T1000 (cell line): ENCODE measurements at places on chromosomes 13 and 19.

- no peak for DNase-seq
Observed at GRCh38 chr13:58324161-58324560, 692.6 kb downstream of the PCDH17 start.

- DNase-seq = no peak
Observed at GRCh38 chr19:19110410-19111135, 27.7 kb downstream of the TMEM161A start.

- no peak for DNase-seq
Observed at GRCh38 chr13:113650731-113651148, 7.3 kb downstream of the ATP4B start.

DNA sequence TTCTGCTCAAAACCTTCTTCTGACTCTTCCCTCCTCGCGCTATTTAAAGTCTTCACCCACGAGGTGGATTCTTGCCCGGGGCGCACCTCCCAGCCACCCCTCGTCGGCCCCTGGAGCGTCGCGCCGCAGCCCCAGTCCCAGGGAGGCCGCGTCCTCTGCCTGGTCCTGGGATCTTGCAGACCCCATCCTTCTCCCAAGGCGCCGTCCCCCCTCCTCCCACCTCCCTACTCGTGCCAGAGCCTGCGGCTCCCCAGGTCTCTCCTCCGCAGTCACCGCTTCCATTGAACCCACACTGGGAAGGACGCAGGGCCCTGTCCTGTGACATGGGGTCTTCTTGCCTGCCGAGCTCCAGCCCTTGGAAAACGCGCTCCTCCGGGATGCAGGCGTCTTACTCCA lies 486 bp downstream of the ZNF808 start:
- DNase-seq = no peak

- DNase-seq = no peak
Observed at GRCh38 chr19:13085666-13086065, 17.0 kb downstream of the LYL1 start.

DNA sequence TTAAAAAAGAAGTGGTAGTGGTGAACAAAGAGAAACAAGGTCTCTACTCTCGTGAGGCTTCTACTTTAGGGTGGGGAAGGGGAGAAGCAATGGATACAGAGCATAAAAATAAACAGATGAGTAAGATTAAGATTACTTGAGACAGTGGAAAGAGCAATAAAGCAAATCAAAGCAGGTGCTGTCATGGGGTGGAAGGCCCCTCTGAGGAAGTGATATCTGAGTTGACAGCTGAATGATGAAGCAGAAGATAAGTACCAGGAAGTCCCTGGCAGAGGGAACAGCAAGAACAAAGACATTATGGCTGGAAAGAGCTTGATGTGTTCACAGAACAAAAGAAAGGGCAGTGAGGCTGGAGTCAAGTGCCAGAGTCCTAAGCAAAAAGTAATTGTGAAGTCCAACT lies 221.8 kb downstream of the ENOX1 start:
- no peak for DNase-seq

GRCh38 chr13:94947392-94947791 lies 235.0 kb upstream of the SOX21 start:
- no peak for DNase-seq

DNA sequence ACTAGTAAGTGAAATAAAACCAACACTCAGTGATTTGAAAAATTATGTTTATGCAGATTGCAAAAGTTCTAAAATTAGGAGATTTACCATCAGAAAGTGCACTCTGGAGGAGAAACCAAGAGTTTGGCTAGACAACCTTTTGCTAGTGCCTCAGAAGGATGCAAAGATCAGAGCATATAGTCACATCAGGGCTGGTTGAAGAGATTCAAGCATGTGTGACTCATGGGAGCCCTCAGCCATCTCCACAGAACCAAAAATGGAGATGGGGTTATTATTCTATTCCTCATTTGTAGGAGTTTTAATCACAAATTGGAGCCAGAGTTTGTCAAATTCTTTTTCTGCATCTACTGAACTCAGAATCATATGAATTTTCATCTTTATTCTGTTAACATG lies 32.9 kb upstream of the OXGR1 start:
- no peak for DNase-seq

DNA sequence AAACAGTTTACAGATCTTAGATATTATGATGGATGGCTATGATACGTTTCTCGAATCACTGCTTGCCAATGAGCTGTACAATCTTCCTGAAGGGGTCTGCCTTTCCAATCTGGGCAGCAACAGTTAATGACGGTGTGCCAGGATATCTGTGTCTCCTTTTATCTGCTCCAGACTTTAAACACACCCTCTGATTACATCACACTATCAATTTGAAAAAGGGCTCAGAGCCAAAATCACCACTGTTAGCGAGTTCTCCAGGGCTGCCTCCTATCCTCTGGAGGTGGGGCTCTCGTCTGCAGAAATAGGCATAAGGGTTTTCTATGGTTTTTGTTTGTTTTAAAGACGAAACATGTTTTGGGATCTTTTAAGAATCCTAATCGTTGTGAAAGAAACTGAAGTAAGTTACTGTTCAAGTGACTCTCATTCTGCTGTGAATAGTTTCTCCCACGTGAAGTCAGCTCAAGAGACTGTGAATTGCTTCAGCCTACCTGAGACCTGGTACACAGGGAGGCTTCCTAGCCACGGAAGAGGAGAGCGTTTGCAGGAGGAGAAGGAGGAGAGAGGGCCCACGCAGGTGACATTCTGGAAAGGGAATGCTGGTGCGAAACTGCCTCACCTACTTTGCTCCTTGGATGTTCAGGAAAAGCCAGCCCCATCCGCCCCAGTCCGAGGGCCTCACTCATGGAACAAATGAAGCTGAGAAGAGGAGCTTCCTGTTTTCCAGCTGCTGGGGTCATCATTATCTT lies 15.2 kb upstream of the GJA3 start:
- DNase-seq = no peak

DNA sequence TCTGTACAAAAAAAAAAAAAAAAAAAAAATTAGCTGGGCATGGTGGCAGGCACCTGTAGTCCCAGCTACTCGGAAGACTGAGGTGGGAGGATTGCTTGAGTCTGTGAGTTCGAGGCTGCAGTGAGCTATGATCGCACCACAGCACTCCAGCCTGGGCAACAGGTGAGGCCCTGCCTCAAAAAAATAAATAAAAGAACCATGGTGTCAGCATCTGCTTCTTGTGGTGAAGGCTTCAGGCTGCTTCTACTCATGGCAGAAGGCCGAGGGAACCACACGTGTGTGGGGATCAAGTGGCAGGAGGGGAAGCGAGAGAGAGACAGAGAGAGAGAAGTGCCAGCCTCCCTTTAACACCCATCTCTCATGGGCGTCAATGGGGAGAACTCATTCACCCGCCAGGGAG lies 13.5 kb downstream of the BCL3 start:
- no peak for DNase-seq

DNA sequence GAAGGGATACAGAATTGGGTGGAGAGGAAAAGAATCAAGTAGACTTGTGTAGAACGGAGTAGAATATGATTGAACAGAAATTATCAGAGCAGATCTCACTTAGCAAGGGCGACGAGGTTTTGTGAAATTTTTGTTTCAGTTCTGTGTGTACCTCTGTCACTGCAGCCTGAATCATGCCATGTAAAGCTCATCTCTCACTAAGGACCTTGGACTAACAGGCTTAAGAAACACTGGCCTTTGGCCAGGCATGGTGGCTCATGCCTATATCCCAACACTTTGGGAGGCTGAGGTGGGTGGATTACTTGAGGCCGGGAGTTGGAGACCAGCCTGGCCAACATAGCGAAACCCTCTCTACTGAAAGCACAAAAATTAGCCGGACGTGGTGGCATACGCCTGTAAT lies 62.6 kb downstream of the MYH14 start:
- no peak for DNase-seq

DNA sequence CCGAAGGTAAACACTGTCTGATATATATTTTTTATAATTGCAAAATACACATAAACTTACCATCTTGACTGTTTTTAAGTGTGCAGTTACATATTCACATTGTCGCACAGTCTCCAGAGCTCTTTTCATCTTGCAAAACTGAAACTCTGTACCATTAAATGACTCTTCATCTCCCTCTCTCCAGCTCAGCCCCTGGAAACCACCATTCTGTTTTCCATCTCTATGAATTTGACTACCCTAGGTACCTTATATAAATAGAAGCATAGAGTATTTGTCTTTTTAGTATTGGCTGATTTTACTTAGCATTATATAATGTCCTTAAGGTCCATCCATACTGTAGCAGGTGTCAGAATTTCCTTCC lies 45.8 kb downstream of the LRCH1 start:
- DNase-seq = no peak

DNA sequence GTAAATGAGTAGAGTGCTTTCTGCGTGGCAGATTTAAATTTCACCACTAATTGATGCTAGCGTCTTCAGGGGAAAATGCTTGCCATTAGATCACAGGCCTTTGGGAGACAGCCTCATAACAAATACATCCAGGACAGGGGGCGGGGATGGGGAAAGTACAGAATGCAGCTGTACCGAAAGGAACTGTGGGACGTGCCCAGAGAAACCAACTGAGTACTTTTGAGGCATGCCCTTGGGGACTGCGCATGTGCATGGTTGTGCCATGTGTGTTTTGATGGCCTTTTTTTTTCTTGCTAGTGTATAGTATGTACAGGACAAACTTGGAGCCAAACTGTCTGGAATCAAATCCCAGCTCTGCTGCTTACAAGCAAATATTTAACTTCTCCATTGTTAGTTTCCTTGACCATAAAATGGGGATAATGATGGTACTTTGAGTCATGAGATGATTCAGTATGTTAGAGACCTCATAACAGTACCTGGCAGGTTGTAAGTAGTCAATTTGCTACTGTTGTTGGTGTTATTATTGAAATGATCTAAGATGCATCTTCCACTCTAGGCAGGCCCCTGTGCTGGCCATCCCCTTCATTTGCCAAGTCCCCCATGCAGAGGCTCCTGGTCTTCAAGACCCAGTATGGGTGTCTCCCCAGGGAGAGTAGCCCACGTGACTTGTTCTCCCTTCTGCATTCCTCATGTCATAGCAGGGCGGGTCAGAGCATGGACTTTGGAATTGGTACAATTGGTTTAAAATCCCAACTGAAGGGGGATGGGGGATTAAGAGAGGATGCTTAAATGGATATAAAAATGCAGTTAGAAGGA lies 68.3 kb upstream of the NPAS1 start:
- peak; percentile 72 for DNase-seq

DNA sequence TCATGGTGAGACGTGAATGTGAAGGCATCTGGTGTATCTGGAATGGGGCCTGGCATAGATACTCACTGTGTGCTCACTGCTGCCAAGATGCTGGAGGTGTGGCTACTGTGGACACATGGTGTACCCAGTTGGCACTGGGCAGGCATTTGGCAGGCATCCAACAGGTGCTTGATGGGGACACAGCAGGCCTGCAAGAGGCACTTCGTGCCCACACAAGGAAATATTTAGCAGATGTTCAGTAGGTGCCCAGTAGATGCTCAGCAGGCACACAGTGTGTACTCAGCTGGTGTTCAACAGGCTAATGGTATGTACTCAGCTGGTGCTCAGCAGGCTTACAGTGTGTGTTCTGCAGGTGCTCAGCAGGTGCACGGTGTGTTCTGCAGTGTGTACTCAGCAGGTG lies 14.2 kb downstream of the CRTC1 start:
- no peak for DNase-seq

GRCh38 chr19:38277549-38277948 lies 13.2 kb downstream of the SPINT2 start:
- DNase-seq = no peak

GRCh38 chr13:86760620-86761019 lies 910.6 kb upstream of the SLITRK5 start:
- no peak for DNase-seq

- DNase-seq = no peak
Observed at GRCh38 chr19:5231857-5232678, 108.5 kb downstream of the PTPRS start.

GRCh38 chr19:34734537-34735103 lies 577 bp downstream of the ZNF181 start:
- no peak for DNase-seq

DNA sequence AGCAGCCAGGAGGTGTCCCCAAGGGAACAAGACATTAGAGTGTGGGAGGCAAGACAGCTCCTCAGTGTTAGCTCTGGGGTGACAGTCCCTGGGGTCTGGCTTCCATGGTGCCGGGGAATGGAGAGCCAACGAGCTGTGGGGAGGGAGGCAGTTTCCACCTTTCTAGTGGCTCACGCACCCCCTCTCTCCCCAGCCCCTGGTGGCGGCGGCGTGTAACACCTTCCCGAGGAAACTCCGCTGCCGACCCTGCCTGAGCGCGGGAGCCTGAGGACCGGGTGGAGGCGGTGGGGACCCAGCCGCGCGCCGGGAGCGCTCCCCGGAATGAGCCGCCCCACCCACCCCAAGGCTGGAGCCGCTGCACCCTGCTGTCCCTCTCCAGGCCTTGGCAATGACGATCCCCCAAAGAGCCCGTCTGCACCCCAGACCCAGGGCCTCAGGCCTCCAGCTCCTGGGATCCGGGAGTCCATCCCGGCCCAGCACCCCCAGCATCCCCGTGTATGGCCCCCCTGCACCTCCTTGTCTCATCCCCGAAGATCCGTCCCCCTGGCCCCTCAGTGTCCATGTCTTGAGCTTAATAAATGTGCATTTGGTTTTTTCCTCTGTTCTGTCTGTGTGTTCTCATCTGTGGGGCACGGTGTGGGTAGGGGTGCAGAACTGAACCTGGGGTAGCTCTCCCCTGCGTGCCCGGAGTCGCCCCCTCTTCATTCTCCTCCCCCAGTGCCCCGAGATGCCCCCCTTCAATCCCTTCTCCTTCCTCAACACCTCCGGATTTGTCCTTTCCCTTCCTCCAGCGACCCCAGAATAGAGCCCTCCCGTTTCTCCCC lies 622 bp upstream of the FXYD5 start:
- no peak for DNase-seq

DNA sequence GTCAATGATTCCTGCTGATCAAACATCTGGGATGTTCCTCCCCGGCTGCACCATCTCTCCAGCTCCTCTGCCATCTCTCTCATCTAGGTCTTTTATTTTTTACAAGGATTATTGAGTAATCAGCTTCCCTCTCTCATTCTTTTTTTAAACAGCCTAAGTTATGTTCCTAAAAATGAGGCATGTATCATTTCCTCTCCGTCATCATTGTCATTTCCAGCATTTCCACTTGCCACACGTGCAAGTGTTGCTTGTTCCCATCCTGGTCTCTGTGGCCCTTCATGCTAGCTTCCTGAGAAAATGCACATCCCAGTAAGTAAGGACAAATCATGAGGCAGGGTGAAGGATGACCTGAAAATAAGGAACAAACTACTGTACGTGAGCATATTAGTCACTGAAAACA lies 102.7 kb upstream of the POSTN start:
- DNase-seq = no peak

GRCh38 chr19:57242821-57243220 lies 2.4 kb downstream of the ZNF805 start:
- no peak for DNase-seq

GRCh38 chr13:47146136-47146535 lies 249.3 kb upstream of the HTR2A start:
- no peak for DNase-seq
